Fibroblast of upper back skin (primary cell): ENCODE measurements at places on chromosomes 2 and 18.
A peak's percentile ranks its signal among the peaks of the same experiment; 100 is the strongest.

DNA sequence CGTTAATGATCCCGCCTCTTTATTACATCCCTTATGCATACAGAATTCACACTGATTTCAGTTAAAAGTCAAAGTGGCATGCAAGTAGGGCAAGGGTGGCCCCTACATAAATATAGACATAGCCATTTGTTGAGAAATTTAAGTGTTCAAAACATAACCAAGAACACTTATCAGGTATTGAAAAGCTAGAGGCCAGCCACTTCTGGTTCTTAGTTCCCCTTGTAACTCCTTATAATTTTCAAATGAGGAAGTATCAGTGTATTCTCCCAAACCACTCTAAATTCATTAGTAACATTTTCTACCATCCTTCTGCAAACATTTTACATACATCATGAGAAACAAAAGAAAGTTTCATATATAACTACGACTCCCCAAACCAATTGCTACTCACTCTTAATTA lies 5.8 kb upstream of the ARL5A start:
- no peak for DNase-seq

GRCh38 chr2:180319586-180320405 lies 312.7 kb upstream of the CWC22 start:
- DNase-seq = no peak

DNA sequence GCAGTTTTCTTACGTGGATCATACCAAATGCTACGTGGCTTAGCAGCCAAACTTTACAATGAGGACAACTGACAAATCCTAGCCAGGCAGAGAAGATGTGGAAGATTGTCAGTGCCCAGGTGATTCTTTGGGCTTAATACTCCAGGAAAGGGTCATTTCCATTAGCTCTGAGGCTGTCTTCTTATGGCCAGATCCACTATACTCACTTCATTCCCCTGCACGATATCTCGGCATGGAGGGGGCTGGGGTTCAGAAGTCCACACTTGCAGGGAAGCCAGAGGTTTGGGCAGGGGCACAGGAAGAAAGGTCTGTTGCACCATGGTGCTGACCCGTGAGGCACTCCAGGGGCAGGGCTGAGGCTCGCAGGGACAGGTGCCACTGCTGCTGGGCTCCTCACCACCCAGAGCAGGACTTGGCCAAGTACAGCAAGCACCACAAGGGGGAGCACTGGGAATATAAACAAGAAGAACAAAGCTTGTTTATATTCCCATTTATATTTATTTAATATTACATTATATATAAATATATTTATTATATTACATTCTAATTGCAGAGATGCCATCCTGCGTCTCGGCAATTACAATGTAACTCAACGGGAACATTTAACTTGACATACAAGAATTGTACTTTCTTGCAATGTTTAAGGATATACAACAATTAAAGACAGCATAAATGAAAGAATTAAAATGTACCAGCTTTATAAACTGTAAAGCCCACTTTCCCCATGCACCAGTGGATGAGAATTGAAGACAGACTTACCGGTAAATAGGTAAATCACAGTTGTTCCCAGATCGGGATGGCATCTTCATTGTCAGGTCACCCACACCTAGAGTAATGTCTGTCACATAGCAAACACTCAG lies 27.2 kb downstream of the CLUL1 start:
- peak; percentile 60 for DNase-seq

- DNase-seq = no peak
These were observed 1834.1 kb upstream of the PIK3C3 start for GRCh38 chr18:40120796-40121391.

DNA sequence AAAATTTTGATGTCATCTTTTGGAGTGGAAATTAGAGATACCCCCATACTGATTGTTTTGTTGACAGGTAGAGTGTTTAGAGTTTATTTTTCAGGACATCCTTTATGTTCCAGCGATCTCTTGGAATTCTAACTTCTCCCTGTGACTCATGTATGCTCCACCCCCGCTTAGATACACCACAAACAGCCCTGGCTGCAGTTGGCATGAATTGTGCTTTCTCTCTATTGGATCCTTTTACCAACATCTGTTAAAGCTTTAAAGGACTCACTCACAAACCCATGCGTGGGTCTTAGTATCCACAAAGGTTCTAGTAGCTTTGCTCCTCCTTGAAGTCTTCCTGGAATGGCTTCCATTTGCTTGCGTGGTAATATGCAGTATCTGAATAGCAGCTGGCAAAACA lies 409.5 kb upstream of the POU3F3 start:
- peak; percentile 26 for DNase-seq

- no peak for DNase-seq
These were observed 20.0 kb upstream of the MTCL1 start for GRCh38 chr18:8685141-8685913.

GRCh38 chr2:207472343-207473048 lies 57.3 kb upstream of the CREB1 start:
- DNase-seq = no peak

GRCh38 chr2:172079838-172080640 lies 5.3 kb upstream of the DLX1 start:
- DNase-seq = no peak

DNA sequence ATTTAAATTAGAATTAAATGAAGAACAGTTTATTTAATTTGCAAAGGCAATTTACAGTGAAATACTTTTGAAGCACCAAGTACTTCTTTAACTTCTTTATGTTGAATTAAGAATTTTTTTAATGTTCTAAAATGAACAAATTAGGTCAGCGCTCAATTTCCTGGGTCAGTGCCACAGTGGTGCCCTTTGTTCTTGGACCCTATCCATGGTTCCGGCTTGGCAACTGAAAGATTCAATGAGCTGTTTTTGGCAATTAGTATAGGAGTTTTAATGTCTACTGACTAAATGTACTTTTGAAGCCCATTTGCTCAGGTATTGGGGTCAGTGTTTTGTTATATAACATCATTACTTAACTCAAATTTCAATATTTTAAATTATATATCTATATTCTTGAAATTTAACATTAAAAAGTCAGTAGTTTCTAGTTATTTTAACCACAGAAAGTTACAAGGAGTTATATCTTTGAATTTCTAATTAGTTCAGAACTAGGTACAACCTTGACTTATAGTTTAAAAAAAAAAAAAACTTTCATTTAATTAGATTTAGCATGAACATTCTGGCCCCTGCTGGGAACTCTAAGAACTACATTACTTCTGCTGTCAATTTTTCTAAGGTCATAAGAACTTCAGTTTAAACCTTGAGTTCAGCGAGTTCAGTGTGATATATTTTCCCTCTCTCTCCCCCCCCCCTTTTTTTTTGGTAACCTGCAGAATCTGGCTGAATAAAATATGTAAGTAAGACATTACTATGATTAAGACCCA lies 7.6 kb upstream of the MSTN start:
- DNase-seq = peak; percentile 75

- DNase-seq = no peak
These were observed 96.4 kb downstream of the CERS6 start for GRCh38 chr2:168552450-168552856.

- no peak for DNase-seq
These were observed 111.9 kb upstream of the OTOS start for GRCh38 chr2:240252191-240252871.

DNA sequence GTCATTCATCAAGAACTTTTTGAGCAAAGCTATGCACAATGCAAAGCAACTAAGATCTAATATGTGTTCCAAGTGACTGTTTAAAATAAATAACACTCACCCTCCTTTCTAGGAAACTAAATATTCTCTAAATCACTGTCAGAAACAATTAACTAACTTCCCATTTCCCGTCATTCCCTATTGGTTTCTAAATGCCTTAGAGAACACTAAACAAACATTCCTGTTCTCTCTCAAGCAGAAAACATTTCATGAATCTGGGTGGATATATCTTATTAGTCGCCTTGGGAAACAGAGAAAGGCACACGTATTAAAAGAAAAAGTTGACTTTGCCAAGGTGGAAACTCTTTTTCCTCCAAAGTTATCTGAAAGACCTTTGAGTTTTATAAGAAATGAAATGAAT lies 735.2 kb downstream of the MBD2 start:
- no peak for DNase-seq

DNA sequence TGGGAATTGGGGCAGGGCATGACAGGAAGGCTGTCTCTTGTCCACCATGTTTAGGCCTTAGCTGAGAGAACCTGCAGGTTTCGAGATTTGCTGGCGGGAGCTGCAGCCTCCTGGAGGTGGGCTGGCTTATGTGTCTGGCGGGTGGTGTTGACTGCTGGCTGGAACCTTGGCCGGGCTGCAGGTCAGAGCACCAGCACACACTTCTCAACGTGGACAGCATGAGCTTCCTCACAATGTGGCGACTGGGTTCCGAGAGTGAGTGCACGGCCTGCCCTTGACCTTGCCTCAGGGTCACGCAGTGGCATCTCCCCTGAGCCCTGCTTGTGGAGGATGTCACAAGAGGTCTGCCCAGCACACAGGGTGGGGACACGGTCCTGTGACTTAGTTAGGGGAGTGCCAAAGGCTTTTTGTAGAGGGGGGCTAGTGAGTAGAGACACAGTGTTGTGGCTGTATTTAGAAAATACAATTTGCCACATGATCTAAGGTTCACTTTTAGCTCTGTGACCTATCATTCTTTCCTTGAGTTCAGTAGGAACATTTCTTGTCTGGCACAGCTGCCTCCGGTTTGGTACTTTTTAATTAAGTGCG lies 134.8 kb downstream of the SEPTIN10 start:
- no peak for DNase-seq

- no peak for DNase-seq
These were observed 187.7 kb downstream of the SMAD7 start for GRCh38 chr18:48762836-48763718.

DNA sequence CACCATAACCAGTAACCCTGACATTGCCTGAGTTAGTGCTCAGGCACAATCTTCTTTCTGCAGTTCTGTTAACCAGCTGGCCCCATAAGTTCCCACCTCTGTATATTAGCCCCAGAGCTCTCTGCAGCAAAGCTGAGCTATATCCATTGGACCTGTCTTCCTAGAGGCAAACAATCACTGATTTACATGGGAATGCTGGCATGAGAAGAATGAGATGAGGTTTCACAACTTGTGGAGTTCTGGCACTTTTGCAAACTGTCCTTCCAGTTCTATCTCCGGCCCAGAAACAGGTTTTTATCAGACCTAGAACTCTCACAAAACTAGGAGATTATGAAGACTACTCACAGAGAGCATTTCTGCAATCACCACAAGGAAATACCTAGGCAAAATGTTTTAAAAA lies 7.9 kb upstream of the CCBE1 start:
- peak; percentile 37 for DNase-seq

DNA sequence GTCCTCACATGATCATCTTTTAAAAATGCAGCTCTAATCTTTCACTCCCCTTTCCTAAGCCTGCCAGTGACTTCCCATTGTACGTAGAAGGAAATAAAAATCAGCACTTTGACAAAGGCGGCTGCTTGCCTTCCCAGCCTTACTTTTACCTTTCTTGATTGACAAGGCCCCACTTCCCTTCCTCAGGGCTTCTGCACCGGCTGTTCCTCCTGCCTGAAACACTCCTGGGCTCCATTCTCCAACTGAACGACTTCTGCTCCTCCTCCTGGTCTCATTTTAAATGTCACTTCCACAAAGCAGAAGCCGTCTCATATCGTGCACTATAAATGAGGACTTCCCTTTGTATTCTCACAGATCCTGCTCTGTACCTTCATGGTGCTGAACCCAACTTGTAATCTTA lies 56.1 kb downstream of the OSBPL6 start:
- DNase-seq = no peak

- no peak for DNase-seq
These were observed 508.1 kb upstream of the CHAC2 start for GRCh38 chr2:53259395-53260009.

DNA sequence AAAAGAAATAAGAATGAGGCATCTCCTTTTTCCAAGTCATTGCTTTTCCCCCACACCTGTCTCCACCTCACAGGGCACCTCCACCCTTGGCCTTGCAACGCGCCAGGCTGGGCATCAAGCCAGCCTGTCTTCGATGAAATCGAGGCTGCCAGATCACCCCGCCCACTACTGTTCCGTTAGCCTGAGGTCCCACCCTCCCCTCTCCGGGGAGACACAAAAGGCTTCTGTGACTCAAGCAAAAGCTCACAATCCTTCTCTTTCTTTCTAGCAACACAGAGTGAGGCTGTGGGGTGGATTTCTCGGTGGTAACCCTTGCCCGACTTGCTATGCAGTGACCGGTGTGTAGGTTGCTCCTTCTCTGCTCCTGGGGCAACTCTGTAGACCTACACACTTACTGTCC lies 9.9 kb downstream of the TNP1 start:
- no peak for DNase-seq

DNA sequence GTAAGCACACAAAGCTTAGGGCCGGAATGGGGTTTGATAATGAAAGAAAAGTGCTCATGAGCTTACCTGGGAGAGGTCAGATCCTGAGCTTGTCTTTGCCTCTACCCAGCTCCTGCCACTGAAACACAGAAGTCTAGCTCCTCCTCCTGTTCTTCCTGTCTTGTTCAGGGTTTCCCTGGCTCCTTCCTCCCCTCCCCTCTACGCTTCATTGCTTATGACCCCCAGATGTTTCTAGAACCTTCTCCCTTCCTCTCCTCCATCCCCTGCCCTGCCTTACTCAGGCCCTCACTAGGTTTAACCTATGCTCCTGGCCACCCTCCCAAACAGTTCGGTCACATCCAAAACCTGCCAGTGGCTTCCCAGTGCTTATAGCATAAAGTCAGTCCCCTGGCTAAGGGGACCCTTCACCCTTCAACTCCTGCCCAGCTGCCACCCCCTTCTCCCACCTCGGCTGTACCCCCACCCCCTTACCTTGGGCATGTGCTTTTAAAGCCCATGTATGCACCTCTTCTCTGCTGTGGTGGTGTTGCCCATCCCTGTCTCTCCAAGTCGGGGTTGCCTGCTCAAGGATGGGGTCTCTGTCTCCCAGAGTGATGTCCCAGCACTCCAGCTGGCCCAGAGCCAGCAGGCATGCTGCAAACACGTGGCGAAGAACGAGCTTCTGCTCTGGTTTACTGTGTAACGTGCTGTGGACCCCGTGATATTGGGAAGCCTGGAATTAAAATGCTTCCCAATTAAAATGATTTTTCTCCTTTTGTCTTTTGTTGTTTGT lies 233.6 kb downstream of the TPGS2 start:
- DNase-seq = no peak

DNA sequence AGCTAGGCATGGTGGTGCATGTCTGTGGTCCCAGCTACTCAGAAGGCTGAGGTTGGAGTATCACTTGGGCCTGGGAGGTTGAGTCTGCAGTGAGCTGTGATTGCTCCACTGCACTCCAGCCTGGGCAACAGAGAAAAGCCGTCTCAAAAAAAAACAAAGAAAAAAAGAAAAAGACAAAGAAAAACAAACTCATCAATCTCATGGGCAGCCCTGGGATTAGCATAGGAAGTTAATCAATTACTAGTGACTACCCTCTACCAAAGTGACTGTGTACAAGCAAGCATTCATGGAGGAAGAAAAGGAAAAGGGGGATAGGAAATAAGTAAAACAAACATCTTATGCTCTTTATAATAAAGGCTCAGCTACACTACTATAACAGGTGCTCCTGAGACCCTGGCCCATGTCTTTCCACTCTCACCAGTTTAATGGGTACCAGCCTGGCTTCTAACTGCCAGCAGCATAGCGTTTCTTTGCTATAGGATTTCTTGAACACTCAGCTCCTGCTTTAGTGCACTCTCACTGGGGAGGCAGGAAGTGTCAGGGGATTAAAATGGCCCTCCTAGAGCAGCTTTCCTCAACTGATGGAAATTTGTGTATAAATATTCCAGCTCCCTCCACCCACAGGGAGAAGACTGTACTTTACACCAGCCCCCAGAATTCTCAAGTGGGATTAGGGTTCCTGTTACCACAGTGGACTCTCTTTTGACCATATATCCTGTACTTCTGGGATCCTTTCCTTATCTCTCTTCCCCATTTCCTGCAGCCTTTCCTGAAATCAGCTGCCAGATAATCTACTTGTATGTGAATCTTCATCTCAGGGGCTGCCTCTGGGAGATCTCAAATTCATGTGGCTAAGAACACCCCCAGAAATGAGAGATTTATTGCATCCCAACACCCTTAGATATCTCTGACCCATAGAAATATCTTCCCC lies 91.3 kb upstream of the GLS start:
- no peak for DNase-seq
